ENCODE measurements at places on chromosomes 5 and 9.

DNA sequence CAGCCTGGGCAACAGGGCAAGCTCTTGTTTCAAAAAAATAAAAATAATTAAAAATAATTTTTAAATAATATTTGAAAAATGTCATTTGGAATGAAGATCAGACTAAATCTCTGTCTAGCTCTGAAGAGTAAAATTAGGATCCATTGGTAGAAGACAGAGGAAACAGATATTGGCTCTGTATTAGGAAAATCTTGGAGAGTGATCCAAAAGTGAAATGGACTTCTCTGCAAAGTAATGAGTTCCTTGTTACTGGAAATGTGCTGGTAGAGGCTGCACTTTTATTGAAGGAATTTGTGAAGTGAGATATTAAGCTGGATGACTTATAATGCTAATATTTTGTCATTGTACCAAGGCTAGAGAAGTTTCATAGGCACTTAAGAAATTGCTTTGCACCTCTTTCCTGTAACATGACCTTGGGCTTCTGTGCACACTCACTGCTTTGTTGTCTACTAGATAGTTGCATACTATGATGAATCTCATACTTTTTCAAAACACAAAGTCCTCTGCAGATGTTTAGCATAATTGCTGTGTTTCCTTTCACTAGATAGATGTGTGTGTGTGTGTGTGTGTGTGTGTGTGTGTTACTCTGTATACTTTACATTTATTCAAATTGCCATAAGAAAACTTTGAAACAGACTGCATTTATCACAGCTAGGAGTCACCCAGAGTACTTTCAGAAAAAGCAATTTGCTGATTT lies 13.1 kb downstream of the THBS4 start:
- no peak for DNase-seq

DNA sequence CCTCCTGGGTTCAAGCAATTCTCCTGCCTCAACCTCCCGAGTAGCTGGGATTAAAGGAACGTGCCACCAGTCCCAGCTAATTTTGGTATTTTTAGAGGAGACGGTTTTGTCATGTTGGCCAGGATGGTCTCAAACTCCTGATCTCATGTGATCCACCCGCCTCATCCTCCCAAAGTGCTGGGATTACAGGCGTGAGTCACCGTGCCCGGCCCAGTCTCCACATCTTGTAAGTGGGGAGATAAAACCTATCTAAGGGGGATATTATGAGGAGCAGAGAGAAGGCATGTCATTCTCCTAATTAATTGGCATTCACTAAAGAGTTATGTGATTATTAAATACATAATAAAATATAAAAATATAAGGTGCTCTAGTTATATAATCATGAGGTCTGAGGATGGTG lies 94.1 kb upstream of the BOD1 start:
- DNase-seq = no peak

GRCh38 chr5:44365345-44365744 lies 23.9 kb downstream of the FGF10 start:
- DNase-seq = no peak

DNA sequence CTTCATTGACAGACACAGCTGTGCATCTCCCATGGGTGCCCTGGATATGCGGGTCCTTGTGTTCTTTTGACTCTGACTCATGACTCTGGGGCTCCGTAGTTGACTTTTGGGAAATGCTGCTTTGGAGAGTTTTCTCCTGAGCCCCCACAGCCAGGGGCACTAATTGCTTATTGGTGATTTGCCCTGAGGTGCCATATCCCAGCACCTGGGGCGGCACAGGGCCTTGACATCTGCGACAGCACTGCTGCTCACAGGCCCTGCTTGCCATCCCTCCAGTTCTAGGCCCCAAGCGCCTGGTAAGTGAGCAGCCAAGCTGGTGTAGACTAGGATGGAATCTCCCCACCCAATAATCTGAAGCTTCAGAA lies 75.1 kb downstream of the AMBP start:
- no peak for DNase-seq

DNA sequence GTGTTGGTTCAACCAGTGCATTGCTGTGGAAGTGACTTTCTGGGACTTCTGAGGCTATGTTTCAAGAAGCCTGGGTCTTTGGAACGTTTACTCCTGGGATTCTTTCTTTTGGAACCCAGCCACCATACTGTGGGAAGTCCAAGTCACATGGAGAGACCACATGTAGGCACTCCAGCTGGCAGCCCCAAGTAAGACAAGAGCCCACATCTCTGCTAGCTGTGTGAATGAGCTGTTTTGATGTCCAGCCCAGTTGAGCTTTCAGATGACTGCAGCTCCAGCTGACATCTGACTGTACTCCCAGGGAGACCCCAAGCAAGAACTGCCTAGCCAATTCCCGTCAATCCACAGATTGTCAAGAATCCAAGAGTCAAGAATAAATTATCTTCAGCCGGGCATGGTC lies 60.1 kb upstream of the SPATA31D4 start:
- no peak for DNase-seq

GRCh38 chr5:101424530-101425175 lies 521.6 kb upstream of the ST8SIA4 start:
- DNase-seq = no peak

DNA sequence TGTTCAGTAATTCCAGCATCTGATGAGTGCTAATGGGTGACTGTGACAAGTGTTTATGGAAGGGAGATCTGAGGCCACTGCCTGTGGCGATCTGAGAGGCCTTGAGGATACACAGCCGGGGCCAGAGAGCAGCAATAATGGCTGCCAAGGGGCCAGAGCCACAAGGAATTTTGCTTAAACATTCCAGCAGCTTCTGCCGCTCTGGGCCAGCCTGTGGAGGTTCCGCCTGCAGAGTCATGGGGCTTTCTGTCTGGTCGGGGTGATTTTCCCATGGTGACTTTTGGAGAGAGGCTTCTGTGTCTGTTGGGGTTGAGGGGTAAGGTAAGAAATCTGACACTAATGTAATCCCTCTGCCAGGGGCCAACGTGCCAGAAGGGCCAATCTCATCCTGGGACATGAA lies 353.5 kb downstream of the ADAMTS6 start:
- no peak for DNase-seq

GRCh38 chr5:135654761-135655467 lies 76.1 kb upstream of the CXCL14 start:
- no peak for DNase-seq

DNA sequence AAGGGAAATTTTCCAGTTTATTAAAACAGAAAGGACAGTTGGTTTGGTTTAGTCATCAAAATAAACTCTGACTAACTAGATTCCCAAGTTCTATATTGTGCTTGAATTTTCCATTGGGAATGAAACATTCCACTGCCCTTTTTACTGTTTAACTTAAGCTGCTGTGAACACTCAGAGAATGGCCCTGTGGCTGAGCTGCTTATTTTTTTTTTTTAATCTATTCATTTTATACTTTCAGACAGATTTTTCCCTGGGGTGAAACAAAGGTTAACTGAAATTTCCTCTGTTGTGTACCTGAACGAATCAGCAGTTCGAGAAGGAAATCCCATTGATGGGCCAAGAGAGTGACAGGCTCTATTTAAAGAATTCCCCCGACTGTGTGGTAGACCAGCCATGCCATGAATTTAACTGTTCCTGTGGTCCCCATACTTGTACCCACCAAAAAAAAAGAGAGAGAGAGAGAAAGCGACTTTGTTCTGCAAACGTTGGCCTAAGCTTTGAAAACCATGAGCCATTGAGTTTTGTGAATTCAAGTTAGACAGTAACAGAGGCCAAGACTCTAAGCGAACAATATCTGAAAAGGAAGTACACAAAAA lies 138.7 kb upstream of the GRHPR start:
- DNase-seq = no peak

- no peak for DNase-seq
Measured at GRCh38 chr9:36051317-36051716, 14.6 kb downstream of the RECK start.

GRCh38 chr5:142922223-142922952 lies 152.2 kb downstream of the ARHGAP26 start:
- DNase-seq = peak; percentile 61

GRCh38 chr9:13596383-13596970 lies 317.0 kb upstream of the MPDZ start:
- no peak for DNase-seq

DNA sequence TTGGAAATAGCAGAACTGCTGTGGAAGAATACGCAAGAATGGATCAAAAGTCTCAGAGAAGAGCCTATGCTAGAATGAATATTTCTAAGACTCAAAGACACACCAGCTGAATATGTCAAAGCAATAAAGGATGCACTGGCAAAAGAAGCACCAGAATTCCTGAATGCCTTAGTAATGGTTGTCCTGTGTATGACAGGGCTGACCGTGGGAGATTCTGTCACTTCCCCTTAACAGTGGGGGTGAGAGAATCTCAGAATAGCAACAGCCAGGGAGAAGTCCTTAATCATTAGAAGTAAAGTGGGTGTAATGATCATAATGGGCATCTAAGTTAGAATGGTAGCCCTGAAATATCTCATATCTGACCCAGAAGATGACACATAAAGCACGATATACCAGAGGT lies 14.6 kb upstream of the PRR16 start:
- no peak for DNase-seq

GRCh38 chr5:158140120-158140731 lies 281.3 kb upstream of the CLINT1 start:
- DNase-seq = no peak

DNA sequence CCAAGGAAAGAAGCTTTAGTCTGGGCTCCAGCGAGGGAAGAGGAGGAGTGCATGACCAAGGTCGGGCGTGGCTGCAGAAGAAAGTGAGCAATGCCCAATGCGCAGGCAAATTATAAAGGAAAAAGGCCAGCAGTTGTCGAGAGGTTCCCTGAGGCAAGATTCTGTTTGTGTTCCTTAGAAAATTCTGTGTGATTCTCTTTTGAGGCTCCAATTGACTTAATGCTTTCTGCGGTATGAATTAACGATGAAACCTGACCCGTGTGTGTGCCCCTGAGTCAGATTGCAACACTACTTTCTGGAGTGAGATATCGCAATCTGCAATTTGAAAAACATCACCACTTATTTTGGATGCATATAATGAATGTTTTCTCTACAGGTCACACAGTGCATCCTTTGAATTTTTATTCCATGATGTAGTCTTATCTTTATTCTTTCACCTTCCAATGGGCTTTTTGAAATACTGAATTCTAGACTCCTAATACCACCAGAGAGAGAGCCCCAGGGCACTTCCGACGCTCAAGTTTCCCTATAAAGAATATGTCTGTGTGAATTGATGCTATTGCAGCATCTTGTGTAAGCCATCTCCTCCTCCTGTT lies 117.9 kb upstream of the IL6ST start:
- no peak for DNase-seq

- no peak for DNase-seq
Measured at GRCh38 chr5:177378884-177379883, 5.0 kb upstream of the SLC34A1 start.

DNA sequence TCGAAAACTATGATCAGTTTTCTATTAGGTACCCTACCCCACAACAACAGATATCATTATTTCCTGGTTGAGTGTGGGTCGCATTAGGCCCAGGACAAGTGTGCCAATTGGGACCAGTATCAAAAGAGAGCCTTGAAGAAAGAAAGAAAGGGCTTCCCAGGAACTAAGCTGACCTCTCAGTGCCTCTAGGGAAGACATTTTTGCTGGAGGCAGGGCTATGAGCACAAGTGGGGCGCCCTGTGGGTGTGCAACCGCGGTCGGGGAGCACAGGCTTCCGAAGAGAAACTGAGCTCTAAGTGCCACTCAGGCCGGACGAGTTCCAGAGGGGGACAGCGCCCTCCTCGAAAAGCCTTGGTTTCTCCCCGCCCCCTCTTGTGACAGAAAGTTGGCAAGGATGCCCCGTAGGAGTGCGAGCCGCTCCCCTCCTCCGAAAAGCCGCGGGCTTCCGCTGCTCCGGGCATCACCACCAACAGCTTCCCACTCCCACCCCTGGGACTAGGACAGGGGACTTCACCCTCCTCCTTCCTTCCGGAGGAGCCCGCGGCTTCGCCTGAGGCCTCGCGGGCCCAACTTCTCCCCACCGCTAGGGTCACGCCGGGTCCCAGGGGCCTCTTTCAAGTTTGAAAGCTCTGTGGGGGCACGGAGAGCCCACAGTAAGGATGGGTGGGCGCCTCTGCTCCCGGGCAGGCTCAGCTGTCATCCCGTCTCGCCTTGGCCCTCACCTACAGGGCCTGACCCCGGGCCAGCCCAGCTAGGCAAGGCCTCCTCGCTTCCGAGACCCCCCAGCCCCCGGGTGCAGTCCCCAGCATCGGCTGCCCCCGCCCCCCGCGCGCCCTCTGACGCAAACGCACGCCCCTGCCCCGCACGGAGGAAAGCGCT lies 2.0 kb downstream of the NR2F1-AS1 start:
- no peak for DNase-seq

- DNase-seq = no peak
Measured at GRCh38 chr5:176846335-176847140, 36.2 kb downstream of the UNC5A start.

GRCh38 chr9:134717924-134718645 lies 76.5 kb downstream of the COL5A1 start:
- no peak for DNase-seq

DNA sequence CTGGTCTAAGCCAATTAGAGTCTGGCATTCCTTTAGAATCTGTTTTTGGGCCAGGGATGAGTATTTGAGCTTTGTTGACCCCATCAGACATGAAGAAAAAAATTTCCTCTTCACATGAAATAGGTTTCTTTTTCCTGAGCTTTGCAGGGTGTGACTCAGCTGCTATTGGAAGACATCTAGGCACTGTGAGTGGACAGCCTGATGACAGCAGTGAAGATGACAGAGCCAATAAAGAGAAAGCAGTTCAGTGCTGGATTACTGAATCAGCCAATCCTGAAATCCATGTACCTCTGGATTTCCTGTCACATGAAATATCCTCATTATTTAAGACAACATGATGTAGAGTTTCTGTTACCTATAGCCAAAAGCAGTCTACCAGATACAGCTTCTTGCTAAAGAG lies 51.3 kb upstream of the GRIA1 start:
- no peak for DNase-seq

DNA sequence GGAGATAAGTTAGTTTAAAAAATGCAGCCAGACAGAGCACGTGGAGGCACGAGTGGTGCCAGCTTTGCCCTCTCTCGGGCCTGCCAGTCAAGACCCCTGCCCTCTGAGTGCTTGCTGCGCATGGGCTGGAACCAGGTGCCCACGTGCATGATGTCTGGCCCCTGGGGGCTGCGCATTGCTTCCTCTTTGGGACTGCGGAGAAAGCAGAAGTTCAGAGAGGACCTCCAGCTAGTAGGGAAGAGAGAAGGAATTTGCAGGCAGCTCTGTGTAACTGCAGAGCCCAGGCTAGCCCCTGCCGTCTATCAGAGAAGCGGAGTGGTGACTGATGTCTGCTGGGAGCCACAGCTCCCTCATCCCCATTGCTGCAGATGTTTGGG lies 9.7 kb upstream of the RNU6ATAC start:
- no peak for DNase-seq

GRCh38 chr9:105881654-105882349 lies 187.5 kb downstream of the TMEM38B start:
- DNase-seq = peak; percentile 7

- DNase-seq = no peak
Measured at GRCh38 chr5:32074401-32074800, 99.7 kb downstream of the GOLPH3 start.

DNA sequence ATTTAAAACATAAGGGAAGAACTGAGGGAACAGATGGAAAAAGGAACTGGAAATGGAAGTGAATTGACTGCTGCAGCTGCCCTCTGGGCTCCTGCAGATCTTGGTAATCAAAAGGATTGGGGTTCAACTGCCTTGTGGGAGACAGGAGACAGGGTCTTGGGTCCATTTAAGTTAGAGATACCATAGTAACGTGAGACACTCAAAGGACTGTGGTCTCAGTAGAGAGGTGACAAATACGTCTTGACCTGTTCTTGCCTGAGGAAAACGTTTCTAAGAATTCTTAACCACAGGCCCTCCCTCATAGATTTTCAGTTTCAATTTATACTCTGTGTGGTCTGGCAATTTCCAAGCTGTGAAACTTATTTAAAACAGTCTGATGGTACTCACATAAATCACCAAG lies 100.8 kb upstream of the DHFR start:
- DNase-seq = no peak
